ENCODE measurements at places on chromosomes 3 and 15.

DNA sequence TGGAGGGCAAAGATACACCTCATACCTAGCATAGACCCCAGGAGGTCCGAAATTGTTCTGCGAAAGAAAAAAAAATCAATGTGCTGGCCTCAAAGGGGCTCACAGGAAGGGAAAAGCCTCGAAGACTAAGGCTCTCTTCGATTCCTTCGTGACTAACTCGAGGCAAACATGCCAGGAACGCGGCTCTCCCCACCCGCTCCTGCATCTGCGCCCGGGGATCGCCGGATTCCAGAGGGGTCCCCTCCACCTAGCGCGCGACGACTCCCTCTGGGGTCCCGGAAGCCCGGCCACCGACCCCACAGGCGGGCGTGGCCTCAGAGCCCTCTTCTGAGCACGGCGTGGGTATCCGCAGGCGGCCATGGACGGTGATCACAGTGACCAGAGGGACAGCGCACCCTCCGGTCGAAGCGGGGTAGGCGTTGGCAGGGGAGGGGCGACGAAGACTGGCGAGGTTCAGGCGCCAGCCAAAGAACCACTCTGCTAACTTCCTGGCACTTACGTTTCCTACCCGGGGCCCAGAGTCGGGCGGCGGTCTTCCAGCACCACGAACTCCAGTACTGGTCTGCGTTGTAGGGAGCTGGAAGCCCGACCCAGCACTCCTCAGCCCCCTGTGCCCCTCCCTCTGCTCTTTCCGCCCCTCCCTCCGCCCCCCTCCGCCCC lies 515 bp upstream of the EIF3J start:
- DNase-seq: peak; percentile 64

- DNase-seq: no peak
Measured at GRCh38 chr3:138114431-138114918, 933 bp downstream of the DZIP1L start.

DNA sequence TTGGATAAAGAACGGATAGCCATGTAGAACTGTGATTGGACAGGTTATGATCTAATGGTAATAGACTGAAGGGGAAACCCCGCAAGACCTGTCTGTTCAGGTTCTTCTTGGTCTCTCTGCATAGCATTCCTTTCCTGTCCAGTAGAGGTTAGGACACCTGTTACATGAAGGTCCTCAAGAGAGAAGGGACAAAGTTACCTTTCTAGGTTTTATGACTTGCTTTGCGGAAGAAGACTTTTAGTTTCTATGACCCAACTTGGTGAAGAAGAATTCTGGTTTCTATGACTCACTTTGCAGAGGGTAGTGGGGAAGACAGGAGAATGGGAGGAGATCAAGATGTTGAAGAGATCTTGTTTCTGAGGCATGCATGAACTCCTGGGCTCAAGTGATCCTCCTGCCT lies 97.9 kb upstream of the C3orf80 start:
- no peak for DNase-seq

DNA sequence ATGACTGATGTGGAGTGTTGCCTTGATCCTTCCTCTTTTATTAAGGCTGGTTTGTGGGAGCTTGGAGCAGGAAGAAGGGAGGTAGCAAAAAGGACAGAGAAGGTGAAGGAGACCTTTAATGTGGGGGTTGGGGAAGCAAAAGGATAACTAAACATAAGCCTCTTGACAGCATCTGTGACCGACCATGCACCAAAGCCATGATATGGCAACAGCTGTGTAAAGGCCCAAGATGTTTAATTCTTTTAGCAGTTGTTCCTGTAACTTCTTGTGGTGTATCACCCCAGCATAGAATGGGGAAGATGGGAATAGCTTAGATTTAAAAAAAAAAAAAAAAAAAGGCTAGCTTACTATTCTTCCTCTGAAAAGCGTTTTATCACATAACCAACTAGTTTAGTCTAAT lies 194.7 kb downstream of the KLHL25 start:
- DNase-seq: no peak

- DNase-seq: peak; percentile 61
Measured at GRCh38 chr15:77959432-77959879, 118.1 kb downstream of the TBC1D2B start.

GRCh38 chr3:128453501-128454309 lies 13.0 kb downstream of the DNAJB8 start:
- DNase-seq: no peak

DNA sequence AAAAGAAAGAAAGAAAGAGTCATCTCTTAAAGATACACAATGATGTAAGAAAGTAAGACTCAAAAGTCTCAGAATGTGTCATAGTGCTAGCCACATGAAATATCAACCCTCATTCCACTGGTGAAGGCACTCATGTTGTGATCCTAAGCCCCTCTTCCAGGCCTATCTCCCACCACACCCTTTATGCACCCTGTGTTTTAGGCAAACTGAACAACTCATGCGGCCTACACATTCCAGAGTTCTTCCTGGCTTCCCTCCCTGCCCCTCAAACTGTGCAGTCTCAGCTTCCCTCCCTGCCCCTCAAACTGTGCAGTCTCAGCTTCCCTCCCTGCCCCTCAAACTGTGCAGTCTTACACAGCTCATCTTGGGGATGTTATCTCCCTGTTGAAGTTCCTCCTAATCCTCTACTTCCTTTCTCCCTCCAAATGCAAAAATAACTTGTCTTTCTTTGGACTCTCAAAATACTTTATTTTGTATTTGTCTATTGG lies 69.0 kb upstream of the FNDC3B start:
- DNase-seq: no peak

- no peak for DNase-seq
Measured at GRCh38 chr3:110324171-110324705, 747.4 kb upstream of the NECTIN3 start.

GRCh38 chr15:40354408-40355171 lies 3.4 kb upstream of the DISP2 start:
- no peak for DNase-seq

- no peak for DNase-seq
Measured at GRCh38 chr3:31232055-31233025, 300.4 kb upstream of the STT3B start.

DNA sequence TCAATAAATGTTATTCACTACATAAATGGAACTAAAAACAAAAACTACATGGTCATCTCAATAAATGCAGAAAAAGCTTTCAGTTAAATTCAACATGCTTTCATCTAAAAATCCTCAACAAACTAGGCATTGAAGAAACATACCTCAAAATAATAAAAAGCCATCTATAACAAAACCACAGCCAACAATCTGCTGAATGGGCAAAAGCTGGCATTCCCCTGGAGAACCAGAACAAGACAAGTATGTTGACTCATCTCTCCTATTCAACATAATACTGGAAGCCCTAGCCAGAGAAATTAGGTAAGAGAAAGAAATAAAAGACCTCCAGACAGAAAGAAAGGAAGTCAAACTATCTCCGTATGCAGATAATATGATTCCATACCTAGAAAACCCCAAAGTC lies 759.9 kb downstream of the EPHA3 start:
- no peak for DNase-seq

GRCh38 chr15:76636059-76636458 lies 269.1 kb downstream of the SCAPER start:
- DNase-seq: no peak

GRCh38 chr3:31440878-31441277 lies 91.8 kb upstream of the STT3B start:
- no peak for DNase-seq

GRCh38 chr3:99482191-99482590 lies 156.2 kb upstream of the COL8A1 start:
- DNase-seq: no peak
